ENCODE measurements at places on chromosomes 6 and 20. TPM values are rescaled to one million over a fixed set of nuclear protein-coding genes. Genes with fewer than 3 reads are reported as not detected.

- peak; percentile 45 for DNase-seq
Measured at GRCh38 chr6:125906158-125906998, 50.2 kb upstream of the HINT3 start.

ADGB gene
- not detected for total RNA-seq

- DNase-seq: no peak
Measured at GRCh38 chr20:3842348-3842930, 4.2 kb upstream of the MAVS start.

GRCh38 chr20:39660965-39661364 lies 698.8 kb downstream of the DHX35 start:
- no peak for DNase-seq

HCRTR2 gene
- total RNA-seq: 0.16 TPM

SCRT2 gene
- not detected for total RNA-seq

DNA sequence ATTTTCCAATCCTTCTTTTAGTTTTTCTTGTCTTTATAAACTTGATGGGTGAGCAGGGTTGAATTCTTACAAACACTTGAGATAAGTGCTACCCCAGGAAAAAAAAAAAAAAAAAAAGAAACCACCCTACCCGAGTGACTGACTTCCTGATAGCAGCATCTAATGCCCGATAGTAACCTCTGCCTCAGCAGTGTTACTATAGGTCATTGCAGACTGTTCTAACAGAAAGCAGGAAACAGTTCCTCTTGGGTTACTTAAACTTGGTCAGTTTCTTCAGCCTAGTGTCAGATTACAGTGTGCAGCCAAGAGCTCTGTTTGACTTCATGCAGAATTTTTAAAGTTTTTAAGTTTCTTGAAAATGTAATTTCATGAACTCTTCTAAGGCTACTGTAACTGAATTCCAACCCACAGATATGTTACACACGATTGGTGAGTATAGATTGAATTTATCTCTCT lies 2.1 kb downstream of the MYLIP start:
- peak; percentile 76 for DNase-seq

DNA sequence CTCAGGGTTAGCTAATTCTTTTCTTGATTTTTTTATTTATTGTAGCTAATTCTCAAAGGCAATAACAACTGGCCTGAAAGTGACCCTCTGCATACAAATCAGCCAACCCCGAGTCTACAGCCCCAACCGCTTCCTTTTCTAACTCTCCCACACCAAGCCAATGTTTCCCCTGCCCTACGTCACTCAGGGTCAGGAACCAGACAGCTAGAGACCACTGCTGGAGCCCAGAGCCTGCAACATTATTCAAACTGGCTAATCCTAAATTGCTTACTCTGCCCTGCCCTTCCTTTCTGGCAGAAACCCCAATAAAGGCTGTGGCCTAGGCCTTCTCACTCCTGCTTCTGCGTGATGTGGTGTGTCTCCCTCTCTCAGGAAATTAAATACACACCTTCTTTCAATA lies 320.7 kb downstream of the CBLN4 start:
- no peak for DNase-seq

DNA sequence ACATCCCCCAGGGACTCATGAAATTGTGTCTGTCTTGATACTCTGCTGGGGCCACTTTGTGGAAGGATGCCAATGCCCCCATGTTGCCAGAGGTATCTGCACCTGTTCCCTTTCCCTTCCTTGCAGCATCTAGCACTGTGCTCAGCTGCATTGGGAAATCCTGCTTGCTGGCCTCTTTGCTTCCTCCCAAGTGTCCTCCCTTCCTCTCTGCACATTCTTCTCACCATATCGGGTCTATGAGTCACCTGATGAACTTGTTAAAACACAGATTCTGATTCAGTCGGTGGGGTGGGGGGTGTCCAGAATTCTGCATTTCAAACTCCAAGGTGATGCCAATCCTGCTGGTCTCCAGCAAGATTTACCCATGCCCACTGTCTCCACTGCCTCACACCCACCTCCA lies 467.8 kb downstream of the PTPRT start:
- no peak for DNase-seq

OR2H1 gene
- not detected for total RNA-seq

GRCh38 chr6:97876711-97877110 lies 593.7 kb upstream of the MMS22L start:
- DNase-seq: no peak

Measured in hepatocyte (in vitro differentiated cells).